Hepatocyte (in vitro differentiated cells): ENCODE measurements at places on chromosomes 11 and 22. TPM values are rescaled to one million over a fixed set of nuclear protein-coding genes. Genes with fewer than 3 reads are reported as not detected.

PLA2G3 gene
- polyA plus RNA-seq: 0.33 and 0.52 TPM in 2 replicates

KRTAP5-10 gene
- 0.12 TPM in 1 of 2 replicates, not detected in the other for polyA plus RNA-seq

TTC36 gene
- polyA plus RNA-seq: 2.1 and 3.1 TPM in 2 replicates

MMP27 gene
- polyA plus RNA-seq: not detected in 2 replicates

OR8A1 gene
- polyA plus RNA-seq: not detected in 2 replicates
